GM20000 (cell line): ENCODE measurements at places on chromosomes 5 and 9.

DNA sequence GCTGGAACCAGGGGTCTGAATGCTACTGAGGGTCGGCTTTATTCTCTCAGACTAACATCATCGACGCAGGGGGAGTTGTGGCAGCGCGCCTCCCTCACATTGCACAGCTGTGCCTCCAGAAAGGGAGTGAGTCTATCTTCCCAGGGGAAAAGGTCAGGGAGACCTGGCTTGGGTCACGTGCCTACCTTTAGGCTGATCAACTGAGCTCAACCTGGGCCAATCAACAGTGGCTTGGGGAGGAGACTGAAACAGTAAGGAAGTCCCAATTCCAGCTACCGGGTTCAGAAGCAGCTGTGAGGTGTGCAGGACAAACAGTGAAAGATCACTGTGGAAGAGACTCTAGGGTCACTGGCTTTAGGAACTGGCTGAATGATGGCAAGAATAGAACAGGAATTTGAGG, 14.3 kb downstream of the SNX30 start:
- DNase-seq: no peak

DNA sequence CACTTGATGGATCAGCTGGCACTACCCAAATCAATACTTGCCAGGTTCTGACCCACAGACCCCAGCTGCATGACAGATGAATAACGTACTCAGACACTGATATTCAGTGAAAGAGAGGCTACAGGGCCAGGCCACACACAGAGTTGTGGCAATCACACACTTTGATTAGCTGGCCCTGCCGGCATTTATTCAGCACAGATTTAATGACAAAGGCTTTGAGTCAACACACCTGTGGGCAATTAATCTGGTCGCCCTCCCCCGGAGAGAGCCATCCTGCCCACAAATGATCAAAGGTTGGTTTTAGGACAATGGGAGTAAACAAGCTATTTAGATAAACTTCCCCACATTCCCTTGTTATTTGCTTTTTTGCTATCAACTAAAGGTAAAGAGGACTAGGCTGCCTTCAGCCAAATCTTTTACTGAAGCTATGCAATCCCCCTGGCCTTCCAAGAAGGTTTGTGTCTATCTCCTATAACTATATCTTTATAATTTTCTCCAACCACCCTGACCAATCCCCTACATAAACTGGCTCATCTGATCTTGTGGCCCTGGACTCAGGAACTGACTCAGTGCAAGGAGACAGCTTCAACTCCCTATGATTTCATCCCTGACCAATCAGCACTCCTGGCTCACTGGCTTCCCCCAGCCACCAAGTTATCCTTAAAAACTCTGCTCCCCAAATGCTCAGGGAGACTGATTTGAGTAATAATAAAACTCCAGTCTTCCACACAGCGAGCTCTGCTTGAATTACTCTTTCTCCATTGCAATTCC, 12.7 kb upstream of the TRIM32 start:
- DNase-seq: no peak

GRCh38 chr9:101326035-101326434, 58.8 kb downstream of the BAAT start:
- DNase-seq: no peak

- DNase-seq: no peak
These were observed 4.4 kb upstream of the IL3 start for GRCh38 chr5:132055808-132056609.

DNA sequence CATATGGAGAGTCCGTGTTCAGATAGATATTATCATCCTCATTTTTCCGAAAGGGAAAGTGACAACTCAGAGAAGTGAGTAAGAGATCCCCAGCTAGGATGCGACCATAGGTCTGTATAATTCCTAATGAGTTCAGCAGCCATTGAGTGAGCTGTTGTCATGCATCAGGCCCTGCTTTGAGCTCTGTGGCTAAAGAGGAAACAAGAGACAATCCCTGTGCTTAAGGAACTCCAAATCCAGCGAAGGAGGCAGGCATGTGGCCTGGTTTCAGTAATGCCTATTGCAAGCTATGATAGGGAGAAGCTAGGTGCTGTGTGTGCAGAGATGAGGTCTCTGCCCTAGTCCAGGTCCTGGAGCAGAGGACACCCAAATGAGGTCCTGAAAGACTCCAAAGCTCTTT, 192.8 kb downstream of the ACTL7B start:
- no peak for DNase-seq

- no peak for DNase-seq
These were observed 516.6 kb upstream of the CLINT1 start for GRCh38 chr5:158375531-158375930.

DNA sequence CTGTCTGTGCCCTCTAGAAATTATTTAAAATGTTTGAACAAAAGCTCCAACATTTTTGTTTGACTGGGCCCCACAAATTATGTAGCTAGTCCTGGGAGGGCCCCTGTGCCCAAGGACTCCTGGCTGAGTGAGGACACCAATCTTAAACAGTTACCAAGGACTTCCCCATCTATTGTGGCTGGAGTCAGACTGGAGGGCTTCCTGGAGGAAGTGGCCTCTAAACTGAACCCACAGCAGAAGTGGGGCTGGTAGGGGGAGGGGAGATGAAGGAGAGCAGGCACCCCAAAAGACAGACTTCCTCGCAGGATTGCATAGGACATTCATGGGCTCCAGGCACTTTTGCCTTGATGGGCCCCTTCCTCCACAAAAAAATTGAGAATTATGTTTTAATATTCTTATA, 8.1 kb downstream of the ADAMTS13 start:
- peak; percentile 24 for DNase-seq

DNA sequence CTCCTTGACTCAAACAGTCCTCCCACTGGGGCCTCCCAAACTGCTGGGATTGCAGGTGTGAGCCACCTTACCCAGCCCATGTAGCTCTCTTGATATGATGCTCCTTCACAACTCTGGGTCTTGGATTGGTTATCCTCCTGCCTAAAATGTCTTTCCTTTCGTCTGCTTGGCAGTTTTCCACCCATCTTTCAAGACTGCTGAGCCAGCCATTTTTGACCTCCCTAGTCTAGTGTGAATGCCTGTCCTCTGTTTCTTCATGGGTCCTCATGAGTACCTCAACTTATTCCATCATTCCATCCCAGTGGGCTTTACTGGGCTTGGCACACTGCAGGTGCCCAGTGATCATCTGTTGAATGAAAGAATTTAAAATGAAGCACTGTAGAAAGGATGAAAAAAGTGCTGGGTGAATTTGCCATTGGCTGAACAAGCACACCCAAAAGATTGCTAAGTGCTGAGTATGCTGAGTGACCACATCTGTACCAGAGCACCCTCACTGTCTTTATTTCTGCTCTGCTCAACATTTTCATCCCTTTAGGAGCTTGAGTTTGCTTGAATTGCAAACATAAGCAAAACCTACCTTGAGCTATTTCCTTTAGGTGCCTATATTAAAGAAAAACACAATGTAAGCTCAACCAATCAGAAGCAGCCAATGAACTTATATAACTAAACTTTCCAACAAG, 84.8 kb upstream of the FAM169A start:
- no peak for DNase-seq

GRCh38 chr5:78562714-78563330, 85.8 kb downstream of the LHFPL2 start:
- no peak for DNase-seq

- peak; percentile 81 for DNase-seq
These were observed 7.4 kb downstream of the FIBCD1 start for GRCh38 chr9:130931508-130932254.
